ENCODE measurements at places on chromosomes 7 and 10. TPM values are rescaled to one million over a fixed set of nuclear protein-coding genes. Genes with fewer than 3 reads are reported as not detected.

FFAR4 gene
- total RNA-seq = not detected

RAB19 gene
- 1.2 TPM for total RNA-seq

FBXO24 gene
- total RNA-seq = 0.78 TPM

TMEM273 gene
- not detected for total RNA-seq

GSTK1 gene
- total RNA-seq = 221 TPM

GPR146 gene
- total RNA-seq = 11.2 TPM

NEURL1 gene
- total RNA-seq = 2.7 TPM

TLX1 gene
- 2.9 TPM for total RNA-seq

CD36 gene
- 1.1 TPM for total RNA-seq

KCNMA1 gene
- total RNA-seq = 1.8 TPM

C10orf62 gene
- total RNA-seq = 0.25 TPM

CHAT gene
- not detected for total RNA-seq

HILPDA gene
- total RNA-seq = 16.2 TPM

HOXA10 gene
- total RNA-seq = not detected

ADAMTS14 gene
- 0.63 TPM for total RNA-seq

Data from cardiac muscle cell (in vitro differentiated cells and primary cell).